Aorta (tissue), 5 donors: ENCODE measurements at places on chromosomes 13 and 19.

DNA sequence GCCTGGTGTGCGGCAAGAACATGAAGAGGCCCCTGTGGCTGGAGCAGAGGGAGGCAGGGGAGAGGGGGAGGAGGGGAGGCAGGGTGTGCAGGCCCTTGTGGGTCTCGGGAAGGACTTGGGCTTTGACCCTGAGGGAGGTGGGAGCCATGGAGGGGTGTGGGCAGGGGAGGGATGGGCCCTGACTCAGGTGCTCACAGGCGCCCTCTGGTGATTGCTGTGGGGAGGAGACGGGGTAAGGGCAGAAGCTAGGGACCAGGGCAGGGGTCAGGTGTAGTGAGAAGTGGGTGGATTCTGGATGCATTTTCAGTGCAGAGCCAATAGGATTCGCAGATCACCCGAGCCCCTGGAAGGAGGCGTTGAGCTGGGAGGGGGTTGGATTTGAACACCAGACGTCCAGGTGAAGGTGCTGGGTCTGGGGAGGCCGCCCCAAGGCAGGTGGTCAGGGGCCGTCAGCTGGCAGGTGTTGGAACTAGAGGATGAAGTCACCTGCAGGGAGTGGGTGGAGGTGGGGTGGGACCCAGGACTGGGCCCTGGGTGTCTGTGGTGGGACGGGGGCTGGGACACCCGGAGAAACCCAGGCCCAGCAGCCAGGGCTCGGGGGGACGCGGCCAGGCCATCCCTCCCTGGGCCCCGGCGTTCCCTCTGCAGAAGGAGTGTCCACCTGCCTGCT is 185.4 kb downstream of the KDM4B start:
- no peak overlapping the region for H3K27ac ChIP-seq
- no peaks in the 10 kb centered on the region for H3K4me1 ChIP-seq
- no peaks in the 10 kb centered on the region for H3K36me3 ChIP-seq
- no peak overlapping the region for H3K4me3 ChIP-seq
- peak; percentile 79 for DNase-seq

- peaks cover 7% of the 10 kb centered on the region for H3K36me3 ChIP-seq
- no peaks in the 10 kb centered on the region for H3K4me1 ChIP-seq
Observed at GRCh38 chr19:3632098-3632497, 5.5 kb upstream of the CACTIN start.

DNA sequence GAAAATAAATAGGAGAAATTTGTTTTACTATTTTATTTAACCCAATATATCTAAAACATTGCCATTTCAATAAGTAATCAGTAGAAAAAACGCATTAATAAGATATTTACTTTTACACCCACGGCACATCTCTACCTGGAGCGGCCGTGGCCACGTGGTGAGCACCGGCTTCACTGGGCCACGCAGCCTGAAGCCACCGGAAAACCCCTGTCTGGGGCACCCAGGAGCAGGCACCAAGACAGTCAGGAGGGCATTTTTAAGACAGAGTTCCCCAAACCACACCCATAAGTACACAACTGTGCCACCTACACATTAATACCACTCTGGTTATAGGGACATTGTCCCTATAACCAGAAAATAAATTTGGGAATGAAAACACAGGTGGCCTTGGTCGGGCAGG is 80.9 kb downstream of the SPACA7 start:
- H3K4me1 ChIP-seq = no peaks in the 10 kb centered on the region
- no peak overlapping the region for H3K27ac ChIP-seq
- no peak overlapping the region for H3K4me3 ChIP-seq
- no peaks in the 10 kb centered on the region for H3K36me3 ChIP-seq

- no peak overlapping the region for H3K4me3 ChIP-seq
- no peaks in the 10 kb centered on the region for H3K36me3 ChIP-seq
- H3K27ac ChIP-seq = no peak overlapping the region
- H3K4me1 ChIP-seq = peaks cover 3% of the 10 kb centered on the region
Observed at GRCh38 chr19:10979951-10980381, 19.1 kb downstream of the SMARCA4 start.

DNA sequence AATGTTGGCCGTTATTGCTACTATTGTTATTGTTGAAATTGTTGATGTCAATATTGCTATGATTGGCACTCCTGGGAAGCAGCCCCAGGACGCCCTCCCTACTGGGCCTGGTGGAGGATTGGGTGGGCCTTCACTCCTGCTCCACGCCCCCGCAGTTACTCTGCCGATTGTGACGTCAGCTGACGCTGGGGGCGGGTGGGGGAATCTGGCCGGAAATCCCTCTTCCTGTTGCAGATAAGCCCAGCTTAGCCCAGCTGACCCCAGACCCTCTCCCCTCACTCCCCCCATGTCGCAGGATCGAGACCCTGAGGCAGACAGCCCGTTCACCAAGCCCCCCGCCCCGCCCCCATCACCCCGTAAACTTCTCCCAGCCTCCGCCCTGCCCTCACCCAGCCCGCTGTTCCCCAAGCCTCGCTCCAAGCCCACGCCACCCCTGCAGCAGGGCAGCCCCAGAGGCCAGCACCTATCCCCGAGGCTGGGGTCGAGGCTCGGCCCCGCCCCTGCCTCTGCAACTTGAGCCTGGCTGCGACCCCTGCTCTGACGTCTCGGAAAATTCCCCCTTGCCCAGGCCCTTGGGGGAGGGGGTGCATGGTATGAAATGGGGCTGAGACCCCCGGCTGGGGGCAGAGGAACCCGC is at the start of gene ETV2:
Gene ETV2 (plus strand): TSS at position 231 of the 637 bp plus-strand sequence. CDS start 716 bp downstream, outside the sequence.
- peaks cover 6% of the 10 kb centered on the region for H3K36me3 ChIP-seq
- H3K27me3 ChIP-seq = no peaks in the 10 kb centered on the region
- DNase-seq = no peak

DNA sequence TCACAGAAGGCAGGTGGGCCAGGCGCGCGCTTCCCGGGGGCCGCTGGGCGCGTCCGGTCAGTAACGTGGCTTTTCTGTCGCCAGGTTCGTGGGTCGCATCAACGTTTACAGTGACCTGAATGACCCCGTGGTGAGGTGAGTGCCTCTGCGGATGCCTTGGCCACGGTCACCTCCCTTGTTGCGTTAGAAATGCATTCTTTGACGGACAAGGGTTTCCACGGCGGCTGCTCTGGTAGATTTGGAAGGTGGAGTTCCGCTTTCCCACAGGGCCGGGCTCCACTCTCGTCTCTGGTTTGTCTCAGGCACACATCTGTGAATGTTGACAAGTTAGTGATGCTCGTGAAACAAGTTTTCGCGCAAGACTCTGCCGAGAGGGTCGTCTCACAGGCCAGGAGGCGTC is 130.0 kb downstream of the ATP11A start:
- no peaks in the 10 kb centered on the region for H3K36me3 ChIP-seq
- H3K27me3 ChIP-seq = no peaks in the 10 kb centered on the region
- H3K4me3 ChIP-seq = no peak overlapping the region
- DNase-seq = peak; percentile 63
- H3K4me1 ChIP-seq = no peaks in the 10 kb centered on the region

GRCh38 chr19:9835507-9835949 is 410 bp downstream of the PIN1 start:
- no peaks in the 10 kb centered on the region for H3K4me1 ChIP-seq
- no peak overlapping the region for H3K27ac ChIP-seq
- H3K27me3 ChIP-seq = no peaks in the 10 kb centered on the region
- H3K4me3 ChIP-seq = peak overlapping the region; percentile 95

- DNase-seq = no peak
- H3K27me3 ChIP-seq = no peaks in the 10 kb centered on the region
- H3K4me3 ChIP-seq = no peak overlapping the region
Observed at GRCh38 chr19:35738887-35739229, 3.4 kb downstream of the IGFLR1 start.

DNA sequence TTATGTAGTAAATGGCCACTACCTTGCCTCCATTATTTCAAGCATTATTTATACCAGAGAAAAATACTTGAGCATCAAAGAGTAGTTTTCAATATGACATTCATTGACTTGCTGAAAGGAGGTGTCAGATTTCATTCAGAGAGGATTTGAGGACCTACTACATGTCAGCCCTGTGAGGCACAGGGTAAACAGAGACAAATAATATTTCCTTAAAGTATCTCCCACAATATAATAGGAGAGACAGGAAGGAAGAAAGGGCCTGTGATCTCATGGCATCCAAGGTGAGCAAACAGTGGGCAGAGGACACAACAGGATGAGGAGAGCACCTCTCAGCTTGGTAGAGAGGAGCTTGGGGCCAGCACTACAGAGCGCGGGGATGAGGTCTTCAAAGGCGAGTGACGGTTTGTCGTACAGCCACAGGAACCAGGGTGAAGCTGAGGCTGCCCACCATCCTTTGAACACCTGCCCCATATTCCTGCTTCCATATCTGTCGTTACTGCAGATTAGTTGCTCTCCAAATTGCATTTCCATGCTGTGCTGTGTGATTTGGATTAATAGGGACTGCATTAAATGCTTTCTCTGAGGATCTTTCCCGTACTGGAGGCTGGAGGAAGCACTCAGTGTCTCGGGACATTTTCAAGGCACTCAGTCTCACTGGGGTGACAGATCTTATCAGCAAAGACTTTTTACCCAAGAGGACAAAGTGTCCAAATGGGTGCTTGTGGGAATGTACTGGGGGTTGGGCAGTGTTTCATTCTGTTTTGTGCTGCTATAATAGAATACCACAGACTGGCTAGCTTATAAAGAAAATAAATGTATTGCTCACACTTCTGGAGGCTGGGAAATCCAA is 59.2 kb downstream of the GJA3 start:
- H3K36me3 ChIP-seq = no peaks in the 10 kb centered on the region
- no peak overlapping the region for H3K27ac ChIP-seq
- H3K4me1 ChIP-seq = no peaks in the 10 kb centered on the region
- H3K4me3 ChIP-seq = no peak overlapping the region

- H3K36me3 ChIP-seq = no peaks in the 10 kb centered on the region
- no peaks in the 10 kb centered on the region for H3K27me3 ChIP-seq
- no peak overlapping the region for H3K27ac ChIP-seq
- H3K4me3 ChIP-seq = no peak overlapping the region
- no peak for DNase-seq
- H3K4me1 ChIP-seq = no peaks in the 10 kb centered on the region
Observed at GRCh38 chr19:10206226-10206885, 11.6 kb upstream of the DNMT1 start.

DNA sequence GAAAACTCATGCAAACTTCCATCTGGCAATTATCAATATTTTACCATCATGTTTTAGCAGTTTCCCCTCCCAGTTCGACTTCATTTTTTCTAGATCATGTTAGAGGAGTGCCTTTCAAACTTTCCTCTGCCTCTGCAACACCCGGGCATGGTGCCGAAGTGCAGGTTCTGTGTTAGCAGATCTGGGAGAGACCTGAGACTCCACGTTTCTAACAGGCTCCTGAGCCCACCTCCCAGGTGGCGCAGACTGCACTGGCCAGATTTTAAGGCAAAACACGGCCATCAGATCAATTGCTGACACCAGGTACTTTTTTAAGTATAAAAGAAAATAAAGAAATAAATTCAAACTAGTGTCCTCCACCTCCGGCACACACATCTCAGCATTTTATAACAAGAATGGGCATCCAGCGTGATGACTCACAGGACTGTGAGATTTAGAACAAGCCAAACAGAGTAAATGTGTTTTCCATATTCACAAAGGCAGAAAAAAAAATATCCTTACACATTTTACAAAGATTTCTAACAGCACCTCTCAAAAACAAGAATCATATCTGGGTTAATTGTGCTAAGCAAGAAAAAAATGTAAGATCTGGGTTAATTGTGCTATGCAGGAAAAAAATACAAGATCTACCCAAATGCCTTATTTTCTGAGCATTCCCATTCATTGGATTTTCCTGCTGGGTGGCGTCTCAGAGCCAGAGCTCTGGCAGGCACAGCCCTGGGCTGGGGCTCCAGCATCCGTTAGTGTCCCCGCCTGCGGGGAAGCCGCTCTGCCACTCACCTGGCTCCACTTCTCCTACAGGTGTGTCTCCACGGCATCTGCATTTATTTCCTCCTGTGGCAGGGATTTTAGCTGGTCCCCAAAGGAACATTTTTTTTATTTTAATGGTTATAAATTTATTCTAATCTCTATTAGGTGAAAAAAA is 127.9 kb upstream of the SOX1 start:
- H3K27ac ChIP-seq = no peak overlapping the region

- H3K36me3 ChIP-seq = no peaks in the 10 kb centered on the region
- no peak overlapping the region for H3K27ac ChIP-seq
- H3K4me3 ChIP-seq = no peak overlapping the region
Observed at GRCh38 chr13:40130871-40131636, 475.6 kb downstream of the COG6 start.

DNA sequence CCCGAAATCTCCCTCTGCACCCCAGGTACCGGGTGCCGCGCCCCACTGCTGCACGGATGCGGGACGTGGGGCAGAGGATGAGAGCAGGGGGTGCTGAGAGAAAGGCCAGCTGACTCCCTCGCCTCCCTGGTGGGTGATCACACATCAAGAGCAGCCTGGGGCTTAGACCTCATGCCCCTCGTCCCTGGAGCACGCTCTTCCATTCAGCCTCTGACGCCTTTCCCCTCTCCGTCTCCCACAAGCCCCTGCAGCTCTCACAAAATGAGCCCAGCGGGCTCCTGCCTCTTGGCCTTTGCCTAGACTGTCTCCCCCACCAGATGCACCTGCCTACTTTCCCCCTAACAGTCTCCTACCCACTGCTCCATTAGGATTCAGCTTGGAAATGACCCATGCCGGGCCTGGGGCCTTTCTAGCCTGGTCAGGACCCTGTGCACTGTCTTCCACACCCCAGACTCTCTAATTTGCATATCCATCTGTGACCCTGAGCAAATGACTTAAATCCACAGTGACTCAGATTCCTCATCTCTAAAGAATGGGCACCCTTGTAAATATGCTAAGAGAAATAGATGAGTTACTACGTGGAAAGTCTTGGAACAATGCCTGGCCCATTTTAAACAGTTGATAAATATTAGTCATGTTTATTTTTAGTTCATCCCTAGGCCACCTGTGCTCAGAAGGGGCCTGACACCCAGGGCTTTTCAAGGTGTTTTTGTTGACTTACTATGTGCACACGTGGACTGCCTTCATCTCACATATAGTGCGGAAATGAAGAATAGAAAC is 582 bp upstream of the PTPRH start:
- H3K4me1 ChIP-seq = no peaks in the 10 kb centered on the region
- H3K27ac ChIP-seq = no peak overlapping the region
- no peaks in the 10 kb centered on the region for H3K36me3 ChIP-seq
- DNase-seq = no peak
- no peak overlapping the region for H3K4me3 ChIP-seq

GRCh38 chr13:37651891-37652290 is 53.3 kb upstream of the POSTN start:
- H3K27me3 ChIP-seq = no peaks in the 10 kb centered on the region
- H3K4me1 ChIP-seq = no peaks in the 10 kb centered on the region
- H3K36me3 ChIP-seq = no peaks in the 10 kb centered on the region
- no peak overlapping the region for H3K4me3 ChIP-seq
- no peak overlapping the region for H3K27ac ChIP-seq

- no peaks in the 10 kb centered on the region for H3K36me3 ChIP-seq
- H3K27ac ChIP-seq = no peak within 1 kb of the TSS
- no peak within 1 kb of the TSS for H3K4me3 ChIP-seq
- DNase-seq = peak; percentile 81
- H3K27me3 ChIP-seq = no peaks in the 10 kb centered on the region
Observed at GRCh38 chr19:42132030-42132628, at the start of gene POU2F2. POU2F2 (minus strand) TSS chr19:42132446; CDS start chr19:42132411, 35 bp downstream.

DNA sequence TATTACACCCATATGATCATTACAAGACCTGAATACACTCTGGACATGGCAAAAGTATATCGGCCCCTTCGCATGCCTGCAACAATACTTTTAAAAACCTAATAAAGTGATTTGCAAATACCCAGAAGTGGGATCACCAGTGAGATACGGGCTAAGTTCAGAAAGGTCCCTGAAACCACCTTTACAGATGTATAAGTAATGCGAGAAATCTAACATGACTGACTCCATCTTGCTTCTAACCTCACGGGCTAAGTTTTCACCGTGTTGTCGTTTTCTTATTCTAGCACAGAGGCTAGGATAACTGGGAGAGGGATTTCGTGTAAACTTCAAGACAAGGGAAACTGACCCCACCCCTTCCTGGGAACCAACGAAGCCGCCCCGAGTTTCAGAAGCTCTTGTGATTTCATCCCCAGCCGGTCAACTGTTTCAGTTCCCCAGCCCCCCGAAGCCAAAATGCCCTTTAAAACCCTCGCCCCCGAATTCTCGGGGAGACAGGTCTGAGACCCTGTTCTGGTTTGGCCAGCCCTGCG is 703 bp downstream of the NEK3 start:
- H3K4me3 ChIP-seq = peak overlapping the region; percentile 97
- H3K27me3 ChIP-seq = no peaks in the 10 kb centered on the region
